AG08396 (cell line): ENCODE measurements at places on chromosomes 2 and 18.

- DNase-seq, result no peak
Observed at GRCh38 chr2:189088591-189089205, 90.9 kb downstream of the COL5A2 start.

- peak; percentile 56 for DNase-seq
Observed at GRCh38 chr2:229852565-229852964, 69.2 kb downstream of the TRIP12 start.

DNA sequence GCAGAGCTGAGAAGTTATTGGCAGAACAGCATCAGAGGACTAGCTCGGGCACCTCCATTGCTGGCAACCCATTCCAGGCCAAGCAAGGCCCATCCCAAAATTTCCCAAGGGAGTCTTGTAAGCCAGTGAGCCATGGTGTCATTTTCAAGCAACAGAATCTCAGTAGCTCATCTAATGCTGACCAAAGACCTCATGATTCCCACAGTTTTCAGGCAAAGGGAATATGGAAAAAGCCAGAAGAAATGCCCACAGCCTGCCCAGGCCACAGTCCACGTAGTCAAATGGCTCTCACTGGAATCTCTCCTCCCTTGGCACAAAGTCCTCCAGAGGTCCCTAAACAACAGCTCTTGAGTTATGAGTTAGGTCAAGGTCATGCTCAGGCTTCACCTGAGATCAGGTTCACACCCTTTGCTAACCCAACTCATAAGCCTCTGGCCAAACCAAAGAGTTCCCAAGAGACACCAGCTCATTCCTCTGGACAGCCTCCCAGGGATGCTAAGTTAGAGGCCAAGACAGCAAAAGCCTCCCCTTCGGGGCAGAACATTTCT is 2.6 kb downstream of the SMARCAL1 start:
- DNase-seq, result no peak

GRCh38 chr2:194385376-194385775 is 1271.7 kb upstream of the SLC39A10 start:
- no peak for DNase-seq

GRCh38 chr2:235765181-235765820 is 271.5 kb downstream of the AGAP1 start:
- peak; percentile 45 for DNase-seq

- no peak for DNase-seq
Observed at GRCh38 chr18:51028201-51028805, 1.7 kb upstream of the SMAD4 start.

DNA sequence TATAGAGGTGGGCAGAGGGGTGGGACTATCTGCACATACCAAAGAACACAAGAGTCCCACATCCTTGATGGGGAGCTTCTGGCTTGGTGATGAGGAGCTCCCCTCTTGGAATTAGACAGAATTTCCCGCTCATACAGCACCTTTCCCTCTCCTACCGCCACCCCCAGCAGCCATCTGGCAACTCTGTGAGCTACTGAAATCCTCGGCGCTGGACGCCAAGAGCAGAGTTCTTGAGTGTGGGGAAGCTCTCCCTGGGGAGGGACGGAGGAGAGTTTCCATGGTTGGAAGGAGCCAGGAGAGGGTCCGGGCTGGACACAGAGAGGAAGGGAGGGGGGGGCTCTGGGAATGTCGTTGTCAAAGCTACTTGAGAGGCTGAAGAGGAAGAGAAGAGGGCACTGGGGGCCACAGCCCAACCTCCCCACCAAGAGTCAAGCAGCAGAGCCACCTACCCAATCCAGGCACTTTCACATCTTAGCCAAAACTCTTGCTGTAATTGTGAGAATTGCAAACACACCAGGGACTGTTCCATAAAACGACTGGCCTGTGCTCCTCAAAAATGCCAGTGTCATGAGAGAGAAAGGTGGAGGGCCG is 89.4 kb upstream of the MCFD2 start:
- DNase-seq, result no peak

GRCh38 chr18:58805467-58806187 is 59.0 kb upstream of the ZNF532 start:
- no peak for DNase-seq

DNA sequence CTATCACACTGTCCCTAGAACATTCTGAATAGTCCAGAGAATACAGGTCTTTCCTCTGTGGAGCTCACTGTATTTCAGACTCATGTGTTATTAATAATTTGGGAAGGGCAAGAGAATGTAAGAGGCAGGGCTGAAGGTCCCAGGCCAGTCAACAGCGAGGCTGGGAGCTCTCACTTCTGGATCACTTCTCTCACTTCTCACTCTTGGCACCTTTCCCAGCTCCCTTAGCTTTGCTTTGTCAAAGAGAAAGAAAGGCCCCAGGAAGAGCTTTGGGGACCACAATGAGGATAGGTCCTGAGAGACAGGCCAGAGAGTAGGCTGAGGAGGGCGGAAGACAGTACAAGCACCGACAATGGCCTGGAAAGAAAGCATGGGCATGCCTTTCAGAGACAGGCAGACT is 11.2 kb downstream of the EFR3B start:
- no peak for DNase-seq

- no peak for DNase-seq
Observed at GRCh38 chr2:10282611-10283105, 20.0 kb upstream of the HPCAL1 start.

- DNase-seq, result no peak
Observed at GRCh38 chr2:28447086-28447485, 48.8 kb upstream of the PLB1 start.

DNA sequence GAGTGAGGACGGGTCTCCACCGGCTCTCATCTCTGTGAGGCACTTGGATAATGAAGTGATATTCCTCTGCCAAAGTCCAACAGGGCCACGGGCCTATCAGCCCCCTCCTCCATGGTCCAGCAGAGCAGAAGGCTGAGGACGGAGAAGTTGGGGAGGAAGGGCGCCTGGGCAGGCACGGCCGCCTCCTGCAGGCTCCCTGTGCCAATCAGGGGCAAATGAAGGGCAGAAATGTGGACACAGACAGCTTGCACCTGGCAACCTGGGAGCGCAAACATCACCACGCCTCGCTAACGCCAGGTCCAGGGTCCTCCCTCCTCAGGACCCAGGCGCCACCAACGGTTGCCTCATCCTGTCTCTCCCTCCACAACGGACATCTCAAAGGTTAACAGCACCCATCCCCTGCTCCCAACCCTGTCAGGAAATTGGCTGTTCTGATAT is 24.3 kb downstream of the SMAD7 start:
- no peak for DNase-seq

GRCh38 chr2:104033399-104033798 is 820.5 kb upstream of the POU3F3 start:
- no peak for DNase-seq

DNA sequence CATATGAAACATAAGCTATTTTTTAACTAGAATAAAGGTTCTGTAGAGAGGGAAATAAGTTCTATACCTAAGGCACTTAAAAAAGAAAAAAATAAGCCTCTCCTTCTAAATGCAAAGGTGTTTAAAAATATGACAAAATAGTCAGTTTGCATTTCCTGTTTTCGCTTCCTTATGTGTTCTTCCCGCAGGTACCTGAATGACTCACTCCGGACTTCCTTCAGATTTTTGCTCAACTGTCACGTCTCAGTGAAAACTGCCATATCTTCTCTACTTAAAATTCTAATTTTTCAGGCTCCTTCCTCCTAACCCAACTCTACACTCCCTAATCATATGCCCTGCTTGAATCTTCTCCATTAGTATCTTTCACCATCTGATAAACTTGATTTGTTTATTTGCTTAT is 1333.1 kb downstream of the LRP1B start:
- DNase-seq, result no peak

- no peak for DNase-seq
Observed at GRCh38 chr18:48342581-48342980, 66.6 kb downstream of the ZBTB7C start.

- DNase-seq, result no peak
Observed at GRCh38 chr18:2536063-2536462, 35.2 kb downstream of the METTL4 start.

DNA sequence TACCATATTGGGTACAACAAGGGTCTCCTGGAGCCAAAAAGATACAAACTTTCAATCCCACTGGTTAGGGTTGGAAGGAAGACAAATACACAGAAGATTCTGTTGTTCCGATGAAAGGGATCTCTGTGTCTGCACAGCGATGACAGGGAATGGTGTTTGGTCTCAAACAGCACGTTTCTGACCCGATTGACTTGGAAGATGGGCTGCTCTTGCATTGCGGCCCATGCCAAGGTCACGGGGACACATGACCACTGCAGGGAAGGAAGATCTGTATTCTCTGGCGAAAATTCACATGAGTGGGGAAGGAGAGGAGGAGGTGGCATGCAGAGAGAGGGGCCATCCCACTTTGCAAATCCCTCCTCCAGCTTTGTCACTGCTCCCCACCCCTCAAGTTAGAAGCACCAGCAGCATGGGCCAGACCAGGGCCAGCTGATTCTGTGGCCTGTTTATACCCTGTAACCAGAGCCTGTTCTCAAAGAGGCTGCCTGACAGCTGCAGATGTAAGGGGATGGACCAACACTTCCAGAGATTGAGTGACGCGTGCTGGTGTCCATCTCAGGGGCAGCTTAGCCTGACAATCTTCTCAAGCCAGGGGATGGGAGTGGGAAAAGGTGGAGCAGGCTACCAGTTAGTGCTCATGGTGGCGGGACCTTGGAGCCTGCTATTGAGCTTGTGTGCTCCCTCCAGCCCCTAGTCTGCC is 57.2 kb downstream of the TNP1 start:
- no peak for DNase-seq

DNA sequence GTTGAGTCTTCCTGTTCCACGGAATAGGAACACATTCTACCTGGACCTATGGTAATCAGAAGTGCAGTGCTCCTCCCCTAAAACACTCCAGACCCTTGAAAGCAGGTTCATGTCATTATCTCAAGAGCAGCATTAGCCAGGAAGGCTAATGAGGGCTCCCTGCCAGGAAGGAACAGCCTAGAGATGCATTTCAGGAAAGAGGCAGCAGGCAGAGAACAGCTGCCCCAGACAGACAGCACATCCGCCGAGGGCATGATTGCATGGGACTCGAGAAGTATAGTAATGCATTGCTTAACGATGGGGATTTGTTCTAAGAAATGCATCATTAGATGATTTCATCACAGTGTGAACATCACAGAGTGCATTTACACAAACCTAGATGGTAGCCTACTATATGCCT is 171.5 kb downstream of the ALK start:
- no peak for DNase-seq

DNA sequence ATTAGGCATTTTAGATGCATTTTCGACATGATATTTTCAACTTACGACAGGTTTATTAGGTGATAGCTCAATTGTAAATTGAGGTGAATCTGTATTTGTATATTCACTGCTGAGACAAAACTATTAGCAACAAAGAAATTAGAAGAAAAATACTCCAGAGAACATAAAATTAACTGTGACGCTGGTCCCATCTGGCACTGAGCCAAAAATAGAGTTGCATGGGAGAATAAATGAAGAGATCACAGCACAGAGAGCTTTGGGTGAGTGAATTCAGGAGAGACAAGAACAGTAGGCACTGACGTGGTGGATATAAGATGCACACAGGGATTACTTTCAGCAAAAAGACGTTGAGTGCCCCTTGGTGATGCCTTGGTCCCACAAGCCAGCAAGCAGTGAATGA is 306.2 kb upstream of the RAB6C start:
- no peak for DNase-seq

- no peak for DNase-seq
Observed at GRCh38 chr2:24659862-24660261, 133.3 kb downstream of the PTRHD1 start.

DNA sequence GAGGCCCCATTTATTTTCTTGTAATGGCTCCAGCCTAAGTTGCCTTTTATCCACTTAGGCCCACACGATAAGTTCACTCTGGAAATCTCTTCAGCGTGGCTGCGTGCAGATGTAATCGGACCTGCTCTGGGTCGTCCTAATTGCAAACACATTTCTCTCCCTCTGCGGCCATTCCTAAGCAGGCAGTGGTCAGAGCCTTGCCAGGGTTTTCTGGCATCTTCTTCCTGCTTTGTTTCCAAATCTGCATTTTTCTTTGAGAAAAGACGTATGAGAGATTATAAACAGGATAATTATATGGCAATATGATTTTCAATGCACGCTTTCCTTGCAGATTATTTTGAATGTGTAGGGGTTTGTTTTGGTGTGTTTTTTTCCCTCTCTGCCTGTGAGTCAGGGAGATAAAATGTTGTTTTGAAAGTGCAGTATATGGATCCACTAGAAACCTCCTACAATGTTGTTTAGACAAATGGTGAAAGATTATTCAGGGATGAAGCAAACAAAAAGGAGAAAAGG is 239.4 kb upstream of the TANK start:
- peak; percentile 81 for DNase-seq

- DNase-seq, result peak; percentile 33
Observed at GRCh38 chr2:75466708-75467311, 93.9 kb downstream of the EVA1A start.

- no peak for DNase-seq
Observed at GRCh38 chr2:72326759-72327158, 179.1 kb upstream of the CYP26B1 start.

- DNase-seq, result no peak
Observed at GRCh38 chr2:151862700-151863099, 34.5 kb upstream of the ARL5A start.

DNA sequence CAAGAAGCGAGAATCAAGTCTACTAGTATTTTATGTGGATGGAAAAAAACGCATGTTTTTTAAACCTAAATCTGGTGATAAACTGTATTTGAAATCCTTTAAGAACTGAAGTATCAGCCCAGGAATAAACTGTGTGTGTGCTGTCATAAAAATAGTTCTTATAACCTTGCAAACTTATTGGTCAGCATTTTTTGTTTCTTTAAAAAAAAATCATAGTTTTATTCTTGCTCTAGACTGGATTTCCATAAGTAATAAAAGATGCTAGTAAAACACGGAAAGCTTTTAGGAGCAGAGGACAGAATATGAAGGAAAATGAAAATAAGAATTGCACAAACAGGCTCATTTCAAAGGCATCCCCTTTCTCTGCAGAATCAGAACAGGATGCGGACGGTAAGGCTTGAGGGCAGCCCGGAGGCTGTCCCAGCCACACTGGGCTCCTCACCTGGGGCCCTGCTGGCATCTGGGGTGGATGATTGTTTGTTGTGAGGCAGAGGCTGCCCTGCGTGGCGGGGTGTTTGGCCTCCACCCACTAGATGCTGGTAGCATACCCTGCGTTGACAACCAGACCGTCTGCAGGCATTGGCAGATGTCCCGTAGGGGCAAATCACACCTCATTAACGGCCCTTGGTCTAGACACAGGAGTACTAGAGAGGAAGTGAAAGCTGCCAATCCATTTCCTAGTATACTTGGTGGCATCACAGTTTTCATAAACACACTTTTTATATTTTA is 52.5 kb downstream of the MBP start:
- DNase-seq, result no peak

- no peak for DNase-seq
Observed at GRCh38 chr18:23540867-23541266, 37.6 kb downstream of the RMC1 start.

GRCh38 chr2:136131961-136132824 is 14.2 kb upstream of the CXCR4 start:
- no peak for DNase-seq

DNA sequence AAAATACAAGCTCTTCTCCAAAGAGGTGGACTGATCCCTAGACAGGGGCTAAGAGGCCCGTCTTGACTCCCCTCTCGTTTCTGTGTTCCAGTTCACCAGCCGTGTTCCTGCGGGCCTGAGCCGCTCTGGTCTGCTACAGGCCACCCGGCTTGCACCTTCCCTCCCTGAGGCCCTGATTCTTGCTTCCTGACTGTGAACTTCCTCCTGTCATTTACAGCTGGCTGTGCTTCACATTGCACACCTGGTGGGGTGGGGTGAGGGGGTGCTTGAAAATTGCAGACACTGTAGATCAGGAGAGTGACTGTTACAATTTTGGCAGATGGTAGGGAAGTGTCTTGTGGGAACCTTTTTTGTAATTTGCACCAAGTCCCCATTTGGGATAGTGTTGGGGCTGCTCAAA is 64.4 kb downstream of the TSN start:
- no peak for DNase-seq

GRCh38 chr2:236402033-236402790 is 138.0 kb upstream of the ASB18 start:
- no peak for DNase-seq
